LNCaP clone FGC (cell line): ENCODE measurements at places on chromosomes 5 and 9.

DNA sequence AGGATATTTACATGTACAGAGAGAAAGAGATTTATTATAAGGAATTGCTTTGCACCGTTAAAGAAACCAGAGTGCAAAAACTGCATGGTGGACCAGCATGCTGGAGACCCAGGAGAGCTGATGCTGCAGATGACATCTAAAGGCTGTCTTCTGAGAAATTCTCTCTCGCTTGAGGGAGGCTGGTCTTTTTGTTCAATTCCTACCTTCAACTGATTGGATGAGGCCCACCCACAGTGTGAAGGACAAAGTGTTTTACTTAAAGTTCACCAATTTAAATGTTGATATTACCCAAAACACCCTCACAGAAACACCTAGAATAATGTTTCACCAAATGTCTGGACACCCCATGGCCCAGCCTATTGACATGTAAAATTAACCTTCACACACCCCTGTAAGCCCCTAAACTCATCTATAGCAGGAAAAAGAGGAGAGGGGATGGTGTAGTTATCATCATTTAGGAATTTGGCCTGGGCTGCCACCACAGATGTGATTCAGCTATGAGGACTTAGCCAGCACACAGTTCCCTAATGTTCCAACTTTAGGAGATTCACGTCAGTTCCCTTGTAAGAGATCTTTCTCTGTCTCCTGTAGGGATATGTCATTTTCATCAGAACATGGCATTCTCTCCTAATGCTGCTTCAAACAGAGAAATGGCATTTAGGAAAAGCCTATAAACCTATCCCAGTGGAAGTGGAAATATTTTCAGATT lies 358.2 kb upstream of the TLE4 start:
- DNase-seq: no peak

- no peak for DNase-seq
Measured at GRCh38 chr5:129963359-129963758, 59.1 kb downstream of the CHSY3 start.

DNA sequence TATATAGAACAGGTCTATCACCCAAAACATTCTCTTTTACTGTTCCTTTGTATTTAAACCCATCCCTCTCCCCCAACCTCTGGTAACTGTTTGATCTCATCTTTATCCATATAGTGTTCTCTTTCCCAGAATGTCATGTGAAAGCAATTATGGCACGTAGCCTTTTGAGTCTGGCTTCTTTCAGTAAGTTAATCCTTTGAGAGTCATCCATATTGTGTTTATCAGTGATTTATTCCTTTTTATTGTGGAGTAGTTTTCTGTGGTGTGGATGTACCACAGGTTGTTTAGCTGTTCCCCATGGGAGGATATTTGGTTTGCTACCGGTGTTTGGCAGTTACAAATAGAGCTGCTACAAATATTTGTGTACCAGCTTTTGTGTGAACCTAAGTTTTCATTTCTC lies 38.0 kb downstream of the HMGXB3 start:
- DNase-seq: peak; percentile 43

DNA sequence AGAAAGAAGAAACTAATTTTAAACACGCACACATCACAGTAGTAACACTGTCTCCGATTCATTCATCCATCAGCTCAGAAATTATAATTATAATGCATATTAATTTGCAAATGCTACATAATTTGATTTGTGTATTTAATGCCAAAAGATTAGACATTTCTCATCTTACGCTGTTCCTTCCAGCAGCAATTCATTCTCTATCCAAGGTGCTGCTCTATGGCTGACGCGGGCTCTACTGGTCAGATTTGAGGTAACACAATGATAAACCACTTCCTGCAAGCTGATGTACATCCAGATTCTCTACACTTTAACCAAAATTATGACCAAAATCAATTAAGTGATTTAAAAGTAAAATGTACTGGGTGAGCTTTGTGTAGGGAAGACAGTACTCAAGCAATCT lies 77.9 kb upstream of the ICE1 start:
- DNase-seq: no peak

DNA sequence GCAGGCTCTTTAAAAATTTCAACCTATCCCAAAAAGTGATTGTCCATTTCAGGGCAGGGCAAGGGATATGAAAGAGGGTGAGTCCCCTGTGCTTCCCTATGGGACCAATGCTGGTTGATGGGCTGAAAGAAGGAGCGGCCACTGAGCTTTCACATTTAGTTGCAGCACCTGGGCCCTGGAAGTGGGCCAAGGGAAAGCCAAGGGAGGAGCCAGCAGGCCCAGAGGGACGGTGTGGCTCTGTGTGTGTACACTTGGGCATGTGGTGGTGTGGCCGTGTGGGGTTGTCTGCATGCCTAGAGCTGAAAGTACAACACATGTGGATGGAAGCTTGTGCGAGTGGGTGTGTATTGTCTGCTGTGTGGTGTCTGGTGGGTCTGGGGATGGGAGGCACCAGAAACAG lies 14.0 kb upstream of the PSMD5 start:
- DNase-seq: no peak

DNA sequence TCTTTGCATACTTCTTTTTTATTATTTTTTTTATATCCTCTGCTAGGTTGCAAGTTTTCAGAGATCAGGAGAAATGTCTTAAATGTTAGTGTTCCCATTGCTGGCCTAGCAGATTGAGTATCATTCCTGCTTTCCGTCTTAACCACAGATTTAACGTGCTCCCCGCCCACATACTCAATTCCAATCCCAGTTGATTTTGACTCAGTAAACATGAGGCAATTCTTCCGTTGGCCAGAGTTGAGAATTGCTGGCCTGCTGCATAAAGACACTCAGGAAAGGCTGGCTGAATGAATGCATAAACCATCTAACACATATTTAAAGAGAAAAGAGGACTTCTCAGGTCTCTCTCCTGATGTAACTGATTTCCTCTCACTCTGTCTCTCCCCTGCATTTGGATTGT lies 46.8 kb upstream of the PLPP6 start:
- DNase-seq: no peak

GRCh38 chr9:36870960-36871359 lies 163.1 kb downstream of the PAX5 start:
- no peak for DNase-seq

DNA sequence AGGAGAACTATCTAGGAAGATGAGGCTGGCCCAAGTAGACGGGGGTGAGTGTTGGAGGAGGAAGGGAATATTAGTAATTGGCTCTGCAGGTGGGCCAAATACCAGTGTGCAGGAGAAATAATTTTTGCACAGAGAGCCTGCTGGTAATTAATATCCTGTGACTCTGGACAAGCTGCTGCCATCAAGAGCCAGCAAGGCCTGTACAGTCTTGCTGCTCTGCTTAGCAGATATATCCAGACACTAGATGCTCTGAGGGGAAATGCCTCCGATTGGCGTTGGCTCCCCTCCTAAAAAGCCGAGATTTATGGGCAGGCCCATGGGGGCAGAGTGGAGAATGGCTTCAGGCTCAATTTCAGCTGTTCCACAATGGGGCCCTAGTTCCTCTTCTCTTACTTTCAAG lies 29.6 kb upstream of the ASTN2 start:
- no peak for DNase-seq

DNA sequence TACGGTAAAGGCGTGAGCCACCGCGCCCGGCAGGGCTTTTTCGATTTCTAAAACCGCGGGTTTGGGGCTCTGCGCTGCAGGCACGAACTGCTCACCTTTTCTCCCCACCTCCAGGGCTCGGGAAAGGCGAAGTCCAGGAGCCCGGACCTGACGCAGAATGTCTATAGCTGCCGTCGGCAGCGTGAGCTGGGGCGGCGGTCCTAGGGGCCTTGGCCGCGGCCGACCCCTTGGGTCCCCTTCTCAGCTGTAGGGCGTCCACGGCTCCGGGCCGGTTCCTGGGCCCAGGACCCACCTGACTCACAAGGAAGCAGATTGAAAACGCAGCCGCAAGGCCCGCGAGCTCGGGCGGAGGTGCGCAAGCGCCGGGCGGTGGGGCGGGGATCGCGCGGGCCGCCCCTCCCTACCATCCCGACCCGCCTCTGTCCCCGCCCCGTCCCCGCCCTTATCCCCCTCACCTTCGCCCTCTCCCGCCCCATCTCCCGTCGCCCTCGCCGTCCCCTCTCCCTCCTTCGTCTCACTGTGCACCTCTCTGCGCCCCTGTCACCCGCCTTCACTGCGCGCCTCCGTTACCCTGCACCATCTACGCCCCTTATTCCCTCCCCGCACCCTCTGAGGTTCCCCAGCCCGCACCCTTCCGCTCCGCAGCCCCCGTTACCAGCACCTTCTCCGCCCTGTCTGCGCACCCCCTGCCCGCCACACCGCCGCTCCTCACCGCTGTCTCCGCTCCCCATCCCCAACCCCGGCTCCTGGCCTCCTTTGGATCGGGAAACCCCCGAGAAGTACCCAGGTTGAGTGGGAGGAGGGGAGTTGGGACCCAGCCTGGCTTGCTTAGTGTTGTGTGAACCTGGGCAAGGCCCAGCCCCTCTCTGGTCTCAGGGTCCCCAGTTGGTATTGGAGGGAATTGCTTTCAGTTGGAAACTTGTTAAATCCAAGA lies at the start of gene HDHD3:
TSS of gene HDHD3 (minus strand) at position 353 of the 934 bp plus-strand sequence. CDS start 2,632 bp downstream, outside the sequence.
- DNase-seq: peak; percentile 43

- no peak for DNase-seq
Measured at GRCh38 chr5:179927824-179928223, 20.1 kb upstream of the TBC1D9B start.

- no peak for DNase-seq
Measured at GRCh38 chr9:91486699-91487497, 63.3 kb upstream of the NFIL3 start.

GRCh38 chr9:38066914-38067858 lies 1.8 kb downstream of the SHB start:
- DNase-seq: no peak

DNA sequence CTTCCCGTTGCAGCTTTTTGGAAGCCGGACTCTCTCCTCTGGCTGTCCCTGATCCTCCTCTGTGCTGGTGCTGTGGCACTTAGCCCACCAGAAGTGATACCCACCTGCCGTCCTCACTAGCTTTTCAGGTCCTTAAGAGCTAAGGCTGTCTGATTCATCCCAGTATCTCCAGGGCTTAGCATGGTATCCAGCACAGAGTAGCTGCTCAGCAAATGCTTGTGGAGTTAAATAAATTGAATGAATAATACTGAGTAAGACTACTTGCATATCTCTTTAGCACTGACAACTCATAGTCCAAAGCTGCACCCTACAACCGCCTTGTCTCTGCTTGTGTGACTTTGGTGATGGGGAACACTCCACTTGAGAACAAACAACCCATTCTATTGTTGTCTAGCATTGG lies 7.7 kb upstream of the XPA start:
- DNase-seq: no peak

- peak; percentile 21 for DNase-seq
Measured at GRCh38 chr9:134217431-134218210, 53.3 kb upstream of the RNU6ATAC start.

GRCh38 chr9:111731928-111732327 lies 62.8 kb downstream of the SHOC1 start:
- DNase-seq: no peak

DNA sequence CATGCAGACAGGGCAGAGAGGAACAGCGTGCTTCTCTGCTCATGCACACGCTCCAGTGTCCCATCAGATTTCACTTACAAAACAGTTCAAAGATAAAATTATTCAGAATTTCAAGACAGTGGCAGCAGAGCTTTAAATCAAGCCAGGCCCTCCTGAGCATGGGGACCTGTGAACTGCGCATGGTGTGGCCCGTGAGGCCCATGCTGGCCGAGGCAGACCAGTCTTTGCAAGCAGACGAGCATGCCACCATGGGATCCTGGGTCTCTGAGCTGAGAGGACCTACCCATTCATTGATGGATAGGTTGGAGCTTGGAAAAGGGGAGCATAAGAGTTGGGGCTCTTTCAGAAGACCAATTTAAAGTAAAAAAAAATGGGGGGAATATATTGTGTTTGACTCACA lies 35.0 kb upstream of the SAP30L start:
- no peak for DNase-seq

DNA sequence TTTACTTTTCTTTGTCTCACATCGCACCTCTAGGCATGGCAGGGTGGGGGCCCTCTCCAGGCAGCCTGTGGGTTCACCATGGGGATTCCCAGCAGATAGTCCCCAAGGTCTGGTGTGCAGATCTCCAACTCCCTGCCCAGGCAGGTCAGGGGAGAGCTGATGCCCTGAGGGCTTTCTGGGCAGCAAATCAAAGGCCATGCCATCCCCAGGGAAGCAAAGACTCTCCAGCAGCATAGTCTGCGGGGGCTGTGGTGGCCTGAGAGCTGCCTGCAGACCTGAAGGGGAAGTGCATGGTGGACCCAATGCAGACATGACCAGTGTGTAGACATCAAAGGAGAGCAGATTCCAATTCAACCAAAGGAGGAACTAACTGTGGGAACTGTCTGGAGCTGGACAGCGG lies 7.7 kb downstream of the NEURL1B start:
- DNase-seq: no peak

DNA sequence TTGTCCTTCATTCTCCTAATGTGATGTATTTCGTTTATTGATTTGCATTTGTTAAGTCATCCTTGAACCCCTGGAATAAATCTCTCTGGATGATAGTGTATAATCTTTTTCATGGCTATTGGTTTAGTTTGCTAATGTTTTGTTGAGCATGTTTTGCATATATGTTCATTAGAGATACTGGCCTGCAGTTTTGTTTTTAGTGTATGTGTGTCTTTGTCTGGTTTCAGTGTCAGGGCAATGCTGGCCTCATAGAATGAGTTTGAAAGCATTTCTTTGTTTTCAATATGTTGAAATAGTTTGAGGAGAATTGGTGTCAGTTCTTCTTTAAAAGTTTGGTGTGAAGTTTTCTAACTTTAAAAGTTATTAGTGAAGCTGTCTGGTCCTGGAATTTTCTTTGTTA lies 149.6 kb upstream of the ATP10B start:
- DNase-seq: no peak

- DNase-seq: no peak
Measured at GRCh38 chr5:10499776-10500175, 58.1 kb downstream of the ROPN1L start.

GRCh38 chr5:61177716-61178115 lies 15.4 kb upstream of the SMIM15 start:
- no peak for DNase-seq

GRCh38 chr9:124475158-124475867 lies 25.1 kb downstream of the ADGRD2 start:
- no peak for DNase-seq

DNA sequence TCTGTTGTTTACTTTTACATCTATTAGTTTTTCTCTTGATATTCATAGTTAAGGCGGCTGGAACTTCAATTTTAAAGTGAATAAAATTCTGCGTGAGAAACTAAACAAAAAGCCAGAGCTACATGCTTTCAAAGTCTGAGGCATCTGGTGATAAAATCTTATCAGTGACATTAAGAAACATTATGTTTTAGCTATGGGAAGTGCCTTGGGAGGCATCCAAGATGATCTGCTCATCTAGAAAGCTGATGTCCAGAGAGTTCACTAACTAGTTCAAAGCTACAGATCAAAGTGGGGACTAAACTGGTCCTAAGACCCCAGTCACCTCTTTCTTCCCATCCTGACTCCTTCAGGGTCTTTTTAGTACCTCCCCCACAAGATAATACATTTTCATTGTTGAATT lies 37.2 kb downstream of the MRPS27 start:
- no peak for DNase-seq

DNA sequence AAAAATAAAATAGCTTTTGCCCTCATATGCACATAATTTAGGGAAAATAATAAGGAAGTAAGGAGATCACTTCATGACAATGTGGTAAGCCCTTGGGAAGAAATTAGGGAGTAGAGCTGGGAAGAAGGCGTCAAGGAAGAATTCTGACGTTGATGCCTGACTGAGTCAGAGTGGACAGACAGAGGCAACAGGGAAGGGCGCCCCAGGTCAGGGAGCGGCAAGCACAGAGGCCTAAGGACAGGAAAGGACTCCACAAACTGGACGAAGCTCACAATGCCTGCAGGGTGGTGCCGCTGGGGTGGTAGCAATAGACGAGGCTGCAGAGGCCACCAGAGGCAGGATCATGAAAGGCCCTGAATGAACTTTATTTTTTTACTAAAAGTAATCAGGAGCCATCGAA lies 7.6 kb downstream of the DRD1 start:
- DNase-seq: no peak

- DNase-seq: no peak
Measured at GRCh38 chr9:131885144-131885609, 145.3 kb upstream of the RAPGEF1 start.
